B cell (primary cell): ENCODE measurements at places on chromosomes 2 and 18. TPM values are rescaled to one million over a fixed set of nuclear protein-coding genes. Genes with fewer than 3 reads are reported as not detected.
A peak's percentile ranks its signal among the peaks of the same experiment; 100 is the strongest.

APLF gene
- polyA plus RNA-seq = 1.3 and 2.1 TPM in 2 replicates

LPIN2 gene
- polyA plus RNA-seq = 8.0 and 11.4 TPM in 2 replicates

THAP4 gene
- polyA plus RNA-seq = 26.8 and 41.0 TPM in 2 replicates

ALK gene
- not detected in 2 replicates for polyA plus RNA-seq

DNA sequence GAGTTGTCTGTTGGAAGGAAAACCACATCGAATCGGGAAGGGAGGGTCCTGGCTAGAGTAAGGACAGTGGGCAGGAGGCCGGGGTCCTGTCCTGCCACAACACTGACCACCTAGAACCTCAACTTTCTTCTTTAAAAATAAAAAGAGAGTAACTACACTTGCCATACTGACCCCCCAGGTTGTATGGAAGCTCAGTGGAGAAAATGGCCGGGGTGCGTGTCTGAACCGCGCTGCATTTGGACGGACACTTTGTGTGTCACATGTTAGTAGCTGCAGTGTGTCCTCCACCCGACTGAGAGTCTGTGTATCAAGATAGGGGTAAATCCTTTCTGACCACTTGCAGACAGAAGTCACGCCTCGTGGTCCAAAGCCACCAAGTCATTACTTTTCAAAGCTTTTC is 87.0 kb downstream of the GBX2 start:
- no peak overlapping the region for H3K4me3 ChIP-seq
- H3K27ac ChIP-seq = no peak overlapping the region
- DNase-seq = no peak
- H3K36me3 ChIP-seq = no peaks in the 10 kb centered on the region

DNA sequence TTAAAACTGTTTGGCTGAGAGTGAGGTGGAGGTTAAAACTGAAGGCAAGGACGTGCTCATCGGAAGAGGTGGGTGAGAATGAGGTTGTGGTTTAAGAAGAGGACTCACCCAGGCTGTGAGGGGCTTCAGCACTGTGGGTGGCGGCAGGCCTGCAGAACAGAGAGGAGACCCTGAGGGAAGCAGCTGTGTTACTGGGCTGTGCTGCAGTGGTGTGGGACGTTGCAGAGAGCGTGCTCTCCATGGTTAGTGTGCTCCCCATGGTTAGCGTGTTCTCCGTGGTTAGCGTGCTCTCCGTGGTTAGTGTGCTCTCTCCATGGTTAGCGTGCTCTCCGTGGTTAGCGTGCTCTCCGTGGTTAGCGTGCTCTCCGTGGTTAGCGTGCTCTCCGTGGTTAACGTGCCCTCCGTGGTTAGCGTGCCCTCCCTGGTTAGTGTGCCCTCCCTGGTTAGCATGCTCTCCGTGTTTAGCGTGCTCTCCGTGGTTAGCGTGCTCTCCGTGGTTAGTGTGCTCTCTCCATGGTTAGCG is 68.5 kb upstream of the NFATC1 start:
- no peak overlapping the region for H3K4me3 ChIP-seq
- no peak for DNase-seq
- no peak overlapping the region for H3K27ac ChIP-seq

GRCh38 chr2:67565761-67566160 is 168.6 kb downstream of the ETAA1 start:
- H3K36me3 ChIP-seq = no peaks in the 10 kb centered on the region
- no peak overlapping the region for H3K27ac ChIP-seq
- H3K4me3 ChIP-seq = no peak overlapping the region
- DNase-seq = no peak

GRCh38 chr18:9000733-9001132 is 101.8 kb upstream of the NDUFV2 start:
- H3K27me3 ChIP-seq = no peaks in the 10 kb centered on the region
- H3K4me1 ChIP-seq = no peaks in the 10 kb centered on the region
- H3K4me3 ChIP-seq = no peak overlapping the region

DNA sequence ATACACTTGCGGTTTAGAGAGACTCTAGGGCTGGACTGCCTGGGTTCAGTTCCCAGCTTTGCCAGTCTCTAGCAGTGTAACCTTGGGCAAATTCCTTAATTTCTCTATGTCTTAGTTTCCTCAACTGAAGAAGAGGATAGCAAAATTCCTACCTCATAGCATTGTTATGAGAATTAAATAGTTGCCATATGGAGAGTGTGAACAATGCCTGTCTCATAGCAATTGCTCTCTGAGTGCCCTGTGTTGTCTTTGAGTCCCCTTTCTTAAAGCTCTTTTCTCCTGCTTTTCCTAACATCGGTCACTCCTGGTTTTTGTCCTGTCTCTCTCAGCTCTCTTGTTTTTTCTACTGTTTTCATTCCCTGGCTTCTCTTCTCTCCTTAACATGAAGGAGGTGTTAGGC is 116.8 kb upstream of the ALPP start:
- H3K4me3 ChIP-seq = no peak overlapping the region
- no peak overlapping the region for H3K27ac ChIP-seq
- peaks cover 36% of the 10 kb centered on the region for H3K36me3 ChIP-seq
- no peaks in the 10 kb centered on the region for H3K27me3 ChIP-seq

- no peaks in the 10 kb centered on the region for H3K27me3 ChIP-seq
- no peaks in the 10 kb centered on the region for H3K4me1 ChIP-seq
- no peak overlapping the region for H3K27ac ChIP-seq
- H3K36me3 ChIP-seq = no peaks in the 10 kb centered on the region
Observed at GRCh38 chr2:58866040-58866439, 624.9 kb upstream of the FANCL start.

GRCh38 chr2:80002112-80002511 is 302.4 kb downstream of the LRRTM1 start:
- no peaks in the 10 kb centered on the region for H3K27me3 ChIP-seq
- no peaks in the 10 kb centered on the region for H3K36me3 ChIP-seq
- H3K27ac ChIP-seq = no peak overlapping the region
- H3K4me1 ChIP-seq = no peaks in the 10 kb centered on the region
- no peak overlapping the region for H3K4me3 ChIP-seq

GRCh38 chr2:108268001-108268400 is 20.7 kb upstream of the SULT1C2 start:
- no peak overlapping the region for H3K4me3 ChIP-seq
- no peaks in the 10 kb centered on the region for H3K27me3 ChIP-seq
- no peak overlapping the region for H3K27ac ChIP-seq
- no peak for DNase-seq
- H3K4me1 ChIP-seq = no peaks in the 10 kb centered on the region

GRCh38 chr2:104938231-104938941 is 84.5 kb downstream of the POU3F3 start:
- H3K27ac ChIP-seq = no peak overlapping the region
- peaks cover 23% of the 10 kb centered on the region for H3K4me1 ChIP-seq
- no peaks in the 10 kb centered on the region for H3K27me3 ChIP-seq
- H3K4me3 ChIP-seq = peak overlapping the region; percentile 32
- no peaks in the 10 kb centered on the region for H3K36me3 ChIP-seq
- peak; percentile 52 for DNase-seq
